CD4-positive, alpha-beta T cell (primary cell): ENCODE measurements at places on chromosomes 3 and 15.

DNA sequence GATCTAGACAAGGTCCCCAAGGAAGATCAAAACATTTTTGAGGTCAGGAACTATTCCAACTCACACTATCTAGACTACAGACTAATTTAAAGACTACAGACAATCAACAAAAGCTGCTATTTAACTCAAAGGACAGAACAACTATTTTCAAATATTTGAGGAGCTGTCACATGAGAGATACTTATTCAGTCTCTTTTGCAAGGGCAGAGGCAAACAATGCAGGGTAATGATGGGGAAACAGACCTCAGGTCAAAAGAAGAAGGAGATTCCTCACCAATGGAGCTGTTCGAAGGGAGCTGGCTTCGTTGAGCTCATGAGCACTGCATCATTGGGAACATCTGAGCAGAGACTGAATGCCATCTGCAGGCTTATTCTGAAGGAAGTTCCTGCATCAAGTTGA is 231.9 kb downstream of the DTWD1 start:
- DNase-seq = no peak

- peak; percentile 4 for DNase-seq
These were observed 742.0 kb downstream of the ZBBX start for GRCh38 chr3:166637984-166638530.

GRCh38 chr15:34360298-34360697 is 6.7 kb downstream of the LPCAT4 start:
- no peak for DNase-seq

DNA sequence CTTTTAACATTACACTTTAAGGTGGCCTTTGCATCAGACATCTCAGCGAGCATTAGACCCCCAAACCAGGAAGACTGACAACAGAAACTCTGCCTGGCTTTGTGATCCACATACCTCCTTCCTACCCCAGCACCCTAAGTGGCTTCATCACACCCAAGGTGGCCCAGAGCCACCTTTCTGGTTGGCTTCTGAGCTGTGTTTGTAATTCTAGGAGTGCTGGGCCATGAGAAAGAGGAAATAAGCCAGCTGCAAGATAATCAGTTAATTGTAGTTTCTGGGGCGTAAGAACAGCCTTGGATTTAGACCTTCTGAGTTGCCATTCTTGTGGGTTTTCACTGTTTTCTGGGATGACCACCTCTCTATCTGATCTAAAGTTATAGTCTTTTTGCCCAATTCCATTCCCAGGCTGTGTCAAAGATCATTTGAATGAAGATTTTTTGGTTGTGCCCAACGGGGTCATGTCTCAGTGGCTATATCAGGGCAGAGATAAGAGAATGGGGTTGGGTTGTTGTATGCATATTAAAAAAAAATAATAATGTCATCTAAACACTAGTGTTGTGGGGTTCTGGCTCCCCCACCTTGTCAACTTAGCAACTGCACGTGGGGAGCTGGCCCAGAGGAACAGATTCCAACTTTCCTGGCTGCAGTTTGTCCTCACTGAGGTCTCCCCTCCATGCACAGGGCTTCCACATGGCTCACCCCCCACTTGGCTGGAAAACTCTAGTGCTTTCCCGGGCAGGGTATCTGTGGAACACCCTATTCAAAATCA is 234.8 kb upstream of the WNT5A start:
- DNase-seq = peak; percentile 8

DNA sequence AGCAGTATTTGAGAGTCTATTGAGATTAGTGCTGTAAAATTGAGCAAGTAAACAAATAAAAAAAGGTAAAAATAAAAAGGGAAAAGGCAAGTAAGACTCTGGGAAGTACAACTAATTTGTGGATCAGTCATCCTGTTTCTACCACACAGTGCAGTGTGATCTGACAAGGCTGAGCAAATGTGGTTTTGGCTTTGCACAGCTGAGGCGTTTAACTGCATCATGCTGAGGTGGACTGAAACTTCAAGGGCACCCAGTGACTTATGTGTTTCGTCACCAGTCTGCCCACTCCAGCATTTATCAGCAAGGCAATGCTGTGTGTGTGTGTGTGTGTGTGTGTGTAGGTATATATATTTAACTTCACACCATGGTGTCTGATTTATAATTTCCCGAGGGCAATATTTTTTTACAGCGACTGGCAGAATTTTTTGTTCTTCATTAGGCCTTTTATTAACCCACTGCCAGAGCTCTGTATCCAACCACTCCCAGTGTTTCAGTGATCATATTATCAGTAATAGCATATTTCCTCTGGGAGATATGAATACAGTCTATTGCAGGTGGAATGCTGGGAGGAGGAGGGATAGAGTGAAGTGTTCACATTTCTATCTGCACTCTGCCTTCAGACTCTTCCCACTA is 131.5 kb upstream of the SATB1 start:
- peak; percentile 72 for DNase-seq

DNA sequence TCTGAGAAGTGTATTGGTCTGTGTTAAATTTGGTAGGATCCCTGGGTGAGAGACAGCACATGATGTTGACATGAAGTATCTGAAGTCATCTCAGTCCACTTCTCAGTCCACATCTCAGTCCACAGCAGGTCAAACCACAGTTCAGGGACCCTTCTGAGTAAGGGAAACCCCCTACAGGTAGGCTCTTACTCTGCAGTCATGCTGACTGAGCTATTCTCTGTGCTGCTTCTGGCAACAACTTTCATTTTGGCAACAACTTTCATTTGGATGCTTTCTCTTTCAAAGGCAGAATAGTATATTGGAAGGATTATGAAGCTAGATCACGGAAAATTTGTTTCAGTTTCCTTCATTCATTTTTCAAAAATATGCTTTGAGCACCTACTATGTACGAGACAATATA is 178.2 kb upstream of the GOLIM4 start:
- DNase-seq = no peak

- DNase-seq = no peak
These were observed 285.7 kb upstream of the MME start for GRCh38 chr3:154794391-154794790.

DNA sequence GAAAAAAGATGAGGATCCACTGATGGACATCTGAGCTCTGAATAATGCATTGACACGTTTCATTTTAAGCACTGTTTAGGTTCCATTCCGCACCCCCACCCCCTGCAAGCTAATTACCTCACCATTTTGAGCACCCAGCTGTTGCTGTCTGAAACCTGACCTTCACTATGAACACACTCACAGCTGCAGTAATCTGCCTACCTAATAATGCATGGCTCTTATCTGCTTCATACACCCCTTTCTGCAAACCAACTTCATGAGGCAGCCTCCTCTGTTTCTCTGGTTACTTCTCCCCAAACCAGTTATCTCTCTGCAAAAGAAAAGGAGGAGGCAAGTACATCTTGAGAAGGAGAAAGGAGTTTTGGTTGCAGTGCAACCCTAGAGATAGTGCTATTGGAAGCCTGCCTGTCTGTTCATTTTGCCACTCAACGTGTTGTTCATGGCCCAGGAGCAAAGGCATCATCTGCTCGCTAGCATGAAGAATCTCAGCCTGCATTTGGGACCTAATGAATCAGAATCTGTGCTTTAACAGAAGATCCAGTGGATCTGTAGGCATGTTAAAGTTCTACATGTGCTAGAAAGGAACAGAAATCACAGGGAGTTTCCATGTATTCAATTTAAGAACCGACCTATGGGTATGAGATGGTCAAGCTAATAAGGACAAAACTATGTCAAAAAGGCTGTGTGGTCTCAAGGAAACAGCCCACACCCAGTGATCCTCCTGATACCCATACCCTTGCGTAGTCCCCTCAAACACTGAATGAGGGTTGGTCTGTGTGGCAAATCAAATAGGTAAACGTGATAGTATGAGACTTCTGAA is 87.2 kb downstream of the MB21D2 start:
- no peak for DNase-seq

DNA sequence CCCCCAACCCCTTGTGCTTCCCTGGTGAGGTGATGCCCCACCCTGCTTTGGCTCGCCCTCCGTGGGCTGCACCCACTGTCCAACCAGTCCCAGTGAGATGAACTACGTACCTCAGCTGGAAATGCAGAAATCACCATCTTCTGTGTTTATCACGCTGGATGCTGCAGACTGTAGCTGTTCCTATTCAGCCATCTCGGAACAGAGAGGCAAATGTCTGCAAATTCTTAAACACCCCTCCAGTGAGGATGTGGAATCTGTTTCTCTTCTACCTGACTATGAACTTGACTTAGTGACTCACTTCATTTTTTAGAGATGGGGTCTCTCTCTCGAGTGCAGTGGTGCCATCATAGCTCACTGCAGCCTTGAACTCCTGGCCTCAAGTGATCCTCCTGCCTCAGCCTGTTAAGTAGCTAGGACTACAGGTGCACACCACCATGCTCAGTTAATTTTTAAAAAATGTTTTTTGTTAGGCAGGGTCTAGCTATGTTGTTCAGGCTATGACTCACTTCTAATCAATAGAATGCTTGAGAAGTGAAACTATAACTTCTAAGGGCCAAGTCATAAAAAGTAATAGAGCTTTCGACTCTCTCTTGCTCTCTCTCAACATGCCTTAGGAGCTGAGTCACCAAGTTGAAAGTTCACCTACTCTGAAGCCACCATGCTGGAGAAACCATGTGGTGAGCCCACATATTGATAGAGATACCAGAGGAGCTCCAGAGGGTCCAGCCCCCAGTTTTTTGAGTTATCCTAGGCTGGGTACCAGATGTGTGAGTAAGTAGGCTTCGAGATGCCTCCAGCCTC is 11.5 kb upstream of the PARP14 start:
- no peak for DNase-seq

DNA sequence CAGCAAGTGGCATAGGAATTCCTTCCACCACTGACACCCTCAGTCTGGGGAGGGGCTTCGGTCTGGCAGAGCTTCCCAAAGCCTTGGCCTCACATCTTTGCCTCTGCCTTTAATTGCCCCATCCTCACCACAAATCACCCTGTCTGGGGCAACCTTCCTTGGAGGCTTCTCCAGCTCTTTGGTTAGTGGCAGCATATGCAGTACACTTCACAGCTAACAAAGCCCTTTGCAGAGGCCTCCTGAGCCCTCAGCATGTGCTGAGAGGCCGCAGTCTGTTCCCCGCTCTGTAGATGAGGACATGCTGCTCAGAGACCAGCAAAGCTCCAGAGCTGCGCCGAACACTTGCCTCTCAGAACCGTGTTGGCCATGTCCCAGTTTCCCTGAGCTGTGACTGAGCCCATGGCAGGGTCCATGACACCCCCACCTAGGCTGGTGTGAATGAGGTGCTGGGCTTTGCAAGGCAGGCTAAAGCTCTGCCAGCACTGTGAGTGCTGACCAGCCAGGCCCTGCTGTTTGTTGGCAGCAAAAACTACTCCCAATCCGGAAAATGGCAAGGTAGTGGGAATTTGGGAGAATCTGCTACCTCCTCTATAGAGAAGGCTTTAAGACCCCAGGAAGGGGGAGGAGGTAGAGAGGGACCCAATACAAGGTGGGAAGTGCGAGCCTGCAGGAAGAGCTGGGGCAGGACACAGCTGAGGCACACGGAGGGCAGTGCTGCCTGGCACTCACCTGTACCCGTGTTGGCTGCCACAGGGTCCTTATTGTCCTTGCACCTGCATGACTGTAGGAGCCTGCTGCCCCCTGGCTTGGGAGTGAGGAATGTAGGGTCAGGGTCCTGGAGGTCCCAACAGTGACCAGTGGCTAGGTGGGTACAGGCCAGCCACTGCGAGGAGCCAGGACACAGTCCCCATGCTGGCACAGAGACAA is 8.4 kb upstream of the KLF15 start:
- no peak for DNase-seq

DNA sequence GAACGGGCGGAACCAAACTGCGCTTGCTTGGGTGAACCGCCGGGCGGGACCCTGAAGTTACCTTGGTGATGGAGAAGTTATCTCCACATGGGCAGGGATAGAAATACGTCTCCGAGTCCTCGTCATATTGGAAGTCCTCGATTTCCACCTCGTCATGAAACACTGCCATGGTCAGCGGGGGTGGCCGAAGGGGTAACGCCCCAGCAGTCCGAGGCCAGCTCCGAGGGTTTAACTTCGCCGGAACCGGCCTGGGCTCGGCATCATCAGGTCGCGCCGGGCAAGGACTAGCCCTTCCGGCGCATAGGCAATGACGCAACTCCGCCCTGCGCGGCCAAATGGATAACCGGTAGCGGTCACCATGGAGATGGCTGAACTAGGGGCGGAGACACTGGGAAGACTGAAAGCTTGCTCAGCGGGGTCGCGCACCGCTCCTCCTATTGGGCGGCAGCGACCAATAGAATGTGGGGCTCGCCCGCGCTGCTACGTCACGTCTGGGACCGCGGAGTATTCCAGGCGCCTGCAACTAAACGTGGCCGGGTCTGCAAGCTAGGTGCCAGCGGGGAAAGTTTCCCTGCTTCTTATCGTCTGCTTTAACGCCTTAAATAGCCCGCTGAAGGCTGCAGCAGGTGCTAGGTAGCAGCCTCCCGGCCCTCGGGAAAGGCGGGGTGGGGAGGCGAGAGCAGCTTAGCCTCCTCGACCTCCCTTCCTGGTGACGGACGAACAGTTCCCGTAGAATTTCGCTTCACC is at the start of the genes DPH3 and OXNAD1:
Gene DPH3, minus strand, starts transcription at position 236 of the 747 bp plus-strand sequence. Its CDS starts 67 bp downstream, at position 169.
Gene OXNAD1, plus strand, starts transcription at position 505 of the 747 bp plus-strand sequence. CDS start 5,741 bp downstream, outside the sequence.
- peak; percentile 100 for DNase-seq

- peak; percentile 97 for DNase-seq
These were observed 8.9 kb upstream of the RTP3 start for GRCh38 chr3:46488735-46489361.

DNA sequence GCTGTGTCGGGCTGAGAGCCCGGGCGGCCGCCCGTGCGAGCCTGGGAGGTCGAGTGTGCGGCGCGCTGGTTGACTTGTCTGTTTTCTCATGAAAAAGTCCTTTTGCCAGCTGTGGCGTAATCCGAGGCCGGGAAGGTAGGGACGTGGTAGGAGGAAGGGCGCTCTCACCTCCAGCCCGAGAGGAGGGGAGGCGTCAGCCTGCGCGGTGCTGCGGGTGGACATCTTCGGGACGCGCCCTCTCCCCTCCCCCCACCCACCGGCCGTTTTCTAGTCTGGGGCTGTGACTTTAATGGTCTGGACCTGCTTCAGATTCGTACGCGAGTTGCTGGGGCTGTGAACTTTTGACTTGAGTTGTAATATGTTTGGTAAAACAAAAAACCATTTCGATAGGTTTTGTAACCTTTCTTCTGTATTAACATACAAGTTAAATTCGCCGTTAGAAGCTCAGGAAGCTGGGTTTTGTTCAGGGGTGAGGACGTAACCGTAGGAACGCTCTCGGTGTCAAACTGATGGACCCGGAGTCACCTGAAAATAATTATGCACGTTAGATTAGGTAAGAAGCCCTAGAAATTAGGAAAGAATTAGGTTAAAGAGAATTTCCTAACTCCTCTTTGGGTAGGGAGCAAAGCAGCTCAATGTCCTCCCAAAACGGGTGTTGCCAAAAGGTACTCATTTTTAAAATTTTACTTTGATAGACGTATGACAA is 762 bp downstream of the NCK1 start:
- peak; percentile 50 for DNase-seq
